Transverse colon (tissue), 4 donors: ENCODE measurements at places on chromosomes 11 and 22.

- DNase-seq, result no peak
Measured at GRCh38 chr11:132256528-132257279, 886.3 kb downstream of the NTM start.

- DNase-seq, result no peak
Measured at GRCh38 chr11:12767027-12767426, 92.8 kb downstream of the TEAD1 start.

GRCh38 chr11:45647786-45648185 is 17.6 kb downstream of the CHST1 start:
- no peak for DNase-seq

- DNase-seq, result no peak
Measured at GRCh38 chr22:38735465-38736256, 20.1 kb downstream of the SUN2 start.

DNA sequence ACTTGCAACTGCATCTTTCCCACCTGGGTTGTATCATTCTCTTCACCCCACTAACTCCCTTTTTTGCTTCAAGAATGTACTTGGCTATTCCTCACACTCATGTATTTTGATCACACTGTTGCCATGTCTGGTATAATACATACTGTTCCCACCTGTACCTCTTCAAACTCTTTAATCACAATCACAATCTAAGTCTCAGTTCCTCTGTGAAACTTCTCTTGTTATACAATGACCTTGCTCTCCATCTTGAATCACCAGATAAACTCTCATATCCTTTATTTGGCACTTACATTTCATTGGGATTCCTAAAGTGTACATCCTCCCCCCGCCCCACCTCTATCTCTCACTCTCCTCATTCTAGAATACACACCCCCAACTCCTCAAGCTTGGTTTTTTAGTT is 516.0 kb upstream of the CHORDC1 start:
- no peak for DNase-seq

DNA sequence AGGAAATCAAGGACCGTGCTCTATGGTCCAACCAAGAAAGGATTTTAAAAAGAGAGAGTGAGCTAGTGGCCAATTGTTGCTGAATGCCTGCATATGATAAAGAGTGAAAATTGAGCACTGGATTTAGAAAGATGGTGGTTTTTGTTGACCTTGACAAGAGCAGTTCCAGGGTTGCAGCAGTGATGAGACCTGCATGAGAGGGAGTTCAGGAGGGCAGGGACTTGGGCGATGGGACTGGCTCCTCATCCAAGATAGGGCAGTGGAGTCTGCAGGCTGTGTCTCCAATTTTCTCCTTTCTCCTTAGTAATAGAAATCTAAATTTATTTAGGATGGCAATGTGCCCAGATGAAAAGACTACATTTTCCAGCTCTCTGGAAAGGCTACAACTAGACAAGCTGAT is 94.0 kb upstream of the B3GAT1 start:
- no peak for DNase-seq

DNA sequence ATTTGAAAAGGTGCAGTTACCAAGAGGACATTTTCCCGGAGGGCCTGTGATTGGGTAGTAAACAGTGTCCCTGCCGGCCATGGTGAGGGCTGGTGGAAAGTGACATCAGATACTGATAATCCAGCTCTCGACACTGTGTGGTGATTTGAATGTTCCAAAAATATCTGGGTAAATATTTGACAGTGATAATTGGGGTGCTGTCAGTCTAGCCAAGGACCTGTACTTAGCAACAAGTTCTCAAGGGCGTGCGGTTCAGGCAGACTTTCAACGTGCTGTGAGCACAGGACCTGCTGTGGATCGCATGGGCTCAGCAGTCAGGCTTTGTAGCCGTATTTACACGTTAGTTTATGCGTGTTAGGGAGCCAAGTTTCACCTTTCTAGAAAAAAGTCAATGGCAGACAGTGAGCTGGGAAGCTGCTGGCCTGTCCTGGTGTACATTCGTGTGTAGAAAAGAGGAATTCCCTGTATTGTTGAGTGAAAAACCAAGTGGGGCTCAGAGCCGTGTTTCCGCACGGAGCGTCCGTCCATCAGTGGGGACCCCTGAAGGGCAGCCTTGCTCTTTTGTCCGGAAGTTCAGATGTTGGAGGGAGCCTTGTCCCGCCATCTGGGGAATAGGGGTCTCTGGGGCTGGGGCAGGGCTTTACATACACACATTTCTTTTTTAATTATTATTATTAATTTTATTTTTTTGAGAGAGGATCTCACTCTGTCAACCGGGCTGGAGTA is 11.3 kb downstream of the TRMU start:
- DNase-seq, result no peak

DNA sequence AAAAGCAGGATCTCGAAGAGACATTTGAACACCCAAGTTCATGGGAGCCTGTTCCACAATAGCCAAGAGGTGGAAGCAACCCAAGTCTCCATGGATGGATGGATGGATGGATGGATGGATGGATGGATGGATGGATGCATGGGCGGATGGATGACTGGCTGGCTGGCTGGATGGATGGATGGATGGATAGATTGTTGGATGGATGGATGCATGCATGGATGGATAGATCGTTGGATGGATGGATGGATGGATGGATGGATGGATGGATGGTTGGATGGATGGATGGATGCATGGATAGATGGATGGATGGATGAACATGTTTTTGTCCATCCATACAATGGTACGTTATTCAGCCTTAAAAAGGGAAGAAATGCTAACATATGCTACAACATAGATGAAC is 603.4 kb downstream of the BRD1 start:
- no peak for DNase-seq

DNA sequence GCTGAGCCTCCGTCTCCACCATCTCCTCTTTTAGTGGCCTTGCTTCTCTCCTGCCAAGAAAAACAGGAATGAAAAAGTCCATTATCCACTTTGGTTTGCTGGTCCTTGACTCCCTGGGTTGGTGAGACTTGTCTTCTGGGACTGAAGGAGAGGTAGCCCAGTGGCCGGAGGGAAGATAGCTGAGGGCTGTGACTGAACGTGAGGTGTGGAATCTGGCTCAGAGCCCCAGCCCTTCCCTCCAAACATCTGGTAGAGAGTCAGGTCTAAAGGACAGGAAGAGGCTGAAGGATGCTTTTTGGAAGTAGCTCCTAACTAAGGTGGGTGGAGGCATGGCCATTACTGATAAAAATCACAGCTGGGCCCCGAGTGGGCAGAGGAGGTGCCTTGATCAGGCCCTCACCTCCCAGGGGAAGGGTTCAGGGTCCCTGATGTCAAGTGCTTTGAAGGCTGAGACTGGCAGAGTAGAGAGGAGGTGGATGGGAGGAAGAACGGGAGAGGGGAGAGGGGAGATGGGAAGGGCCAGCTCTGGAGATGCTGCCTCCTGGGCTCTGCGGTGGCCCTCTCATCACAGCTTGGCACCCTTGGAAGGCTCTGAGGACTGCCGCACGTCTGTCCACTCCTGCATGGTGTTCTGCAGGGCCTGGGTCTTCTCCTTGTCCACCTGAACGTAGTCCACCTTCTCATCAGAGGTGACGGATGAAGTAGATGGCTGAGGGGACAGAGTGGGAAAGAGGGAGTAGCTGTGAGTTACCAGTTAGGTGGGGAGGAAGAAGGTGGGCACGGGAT is 30.2 kb downstream of the USP35 start:
- DNase-seq, result no peak

- DNase-seq, result no peak
Measured at GRCh38 chr11:35559949-35560348, 34.5 kb upstream of the PAMR1 start.

GRCh38 chr11:133163463-133164419 is 368.6 kb downstream of the OPCML start:
- no peak for DNase-seq

- no peak for DNase-seq
Measured at GRCh38 chr22:19114984-19115552, 7.1 kb downstream of the DGCR2 start.

GRCh38 chr11:64230985-64231365 is 627 bp downstream of the DNAJC4 start:
- no peak for DNase-seq

DNA sequence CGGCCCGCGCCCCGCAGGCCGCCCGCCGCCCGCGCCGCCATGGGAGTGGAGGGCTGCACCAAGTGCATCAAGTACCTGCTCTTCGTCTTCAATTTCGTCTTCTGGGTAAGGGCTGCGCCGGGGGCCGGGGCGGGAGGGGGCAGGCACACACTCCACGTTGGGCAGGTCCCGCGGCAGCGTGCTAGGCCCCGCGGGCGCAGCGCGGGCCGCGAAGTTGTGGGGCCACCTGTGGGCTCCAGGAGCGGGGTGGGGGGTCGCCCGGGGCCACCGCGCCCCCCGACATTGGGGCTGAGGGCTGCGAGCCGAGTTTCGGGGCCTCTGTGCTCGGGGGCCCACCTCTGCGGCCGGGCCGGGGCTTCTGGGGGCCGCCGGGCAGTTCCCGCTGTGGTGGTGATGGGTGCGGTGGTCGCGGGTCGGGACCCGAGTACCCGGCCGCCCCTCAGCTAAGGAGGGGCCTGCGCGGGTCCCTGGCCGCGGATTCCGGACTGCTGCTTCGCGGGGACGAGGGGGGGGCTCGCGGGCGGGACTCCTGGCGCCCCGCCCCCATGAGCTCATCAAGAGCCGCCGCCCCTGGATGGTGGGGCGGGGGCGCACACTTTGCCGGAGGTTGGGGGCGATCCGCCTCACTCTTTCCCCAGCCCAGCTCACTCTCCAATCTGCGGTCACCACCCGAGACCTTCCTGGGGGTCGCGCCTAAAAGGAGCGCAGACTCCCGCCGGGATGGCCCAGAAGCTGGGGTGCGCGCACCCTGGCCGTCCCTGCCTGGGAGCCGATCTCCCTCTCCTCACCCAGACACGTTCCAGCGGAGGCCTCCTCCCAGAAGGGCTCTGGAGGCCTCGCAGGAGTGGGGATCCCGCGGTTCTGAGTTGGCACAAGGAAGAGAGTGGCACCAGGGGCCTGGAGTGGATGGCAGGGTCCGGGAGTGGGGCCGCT is 667 bp downstream of the CD81 start:
- peak; percentile 72 for DNase-seq

DNA sequence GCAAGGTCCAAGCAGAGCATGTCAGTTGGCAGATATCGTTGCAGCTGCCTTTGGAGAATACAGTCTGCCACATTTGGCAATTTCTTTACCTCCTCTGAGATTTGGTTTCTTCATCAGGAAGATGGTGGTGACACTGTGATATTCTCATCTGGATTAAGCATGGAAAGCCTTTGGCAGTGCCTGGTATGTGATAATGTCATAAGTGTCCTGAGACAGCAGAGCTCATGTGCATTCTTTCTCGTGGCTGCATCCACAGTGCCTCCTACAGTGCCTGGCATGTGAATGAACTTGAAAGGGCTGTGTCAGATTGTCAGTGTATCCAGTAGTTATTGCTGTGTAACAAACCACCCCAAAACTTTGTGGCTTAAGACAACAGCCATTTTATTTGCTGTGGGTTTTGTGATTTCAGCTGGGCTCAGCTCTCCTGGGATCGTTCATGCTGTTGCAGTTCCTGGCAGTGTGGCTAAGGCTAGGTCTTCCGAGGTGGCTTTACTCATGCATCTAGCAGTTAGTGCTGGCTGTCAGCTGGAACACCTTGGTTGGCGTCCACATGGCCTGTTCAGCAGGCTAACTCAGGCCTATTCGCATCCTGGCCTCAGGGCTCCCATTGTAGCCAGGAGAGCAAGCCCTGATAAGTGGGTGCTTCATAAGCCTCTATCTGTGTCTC is 35.7 kb upstream of the MICAL2 start:
- DNase-seq, result no peak

DNA sequence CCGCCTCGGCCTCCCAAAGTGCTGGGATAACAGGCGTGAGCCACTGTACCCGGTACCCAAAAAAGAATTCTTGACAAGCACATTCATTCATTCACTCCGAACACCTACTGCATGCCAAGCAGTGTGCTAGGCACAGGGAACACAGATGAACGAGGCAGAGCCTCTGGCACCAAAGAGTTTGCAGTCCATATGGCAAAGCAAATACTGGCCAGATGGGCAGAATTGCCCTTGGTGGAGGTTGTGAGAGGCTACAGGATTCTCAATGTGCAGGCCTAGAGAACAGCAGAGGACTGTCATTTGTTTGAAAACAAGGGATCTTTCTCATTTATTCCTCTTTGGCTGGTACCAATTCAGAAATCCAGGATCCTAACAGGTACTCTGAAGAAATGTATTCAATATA is 27.5 kb upstream of the MTCH2 start:
- no peak for DNase-seq

- peak; percentile 84 for DNase-seq
Measured at GRCh38 chr22:22692707-22693530, 48.5 kb downstream of the GGTLC2 start.

GRCh38 chr22:31556627-31557203 is 60.4 kb downstream of the SFI1 start:
- DNase-seq, result no peak

- DNase-seq, result peak; percentile 62
Measured at GRCh38 chr22:38196791-38197419, 4.9 kb upstream of the MAFF start.

DNA sequence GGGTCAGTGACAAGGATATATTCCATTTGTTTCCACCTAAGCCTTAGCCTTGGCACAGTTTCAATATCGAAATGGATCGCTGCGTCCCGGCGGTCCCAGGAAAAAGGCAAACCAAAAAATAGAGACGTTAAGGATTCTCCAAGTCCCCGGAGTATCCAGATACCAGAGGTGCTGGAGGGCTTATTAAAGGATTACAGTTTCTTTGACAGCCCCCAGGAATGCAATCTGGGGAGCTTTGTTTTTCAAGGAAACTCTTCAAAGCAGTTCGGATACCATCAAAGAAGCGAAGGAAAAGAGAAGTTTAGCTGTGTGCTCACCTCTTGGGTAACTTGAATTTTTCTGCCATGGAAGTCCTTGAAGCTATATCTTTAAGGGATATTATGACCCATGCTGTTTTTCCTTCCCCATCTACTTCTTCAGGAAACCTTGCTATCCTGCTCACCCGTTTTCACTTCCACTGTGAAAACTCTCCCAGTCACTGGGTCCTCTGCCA is 600 bp upstream of the GPR83 start:
- DNase-seq, result no peak

DNA sequence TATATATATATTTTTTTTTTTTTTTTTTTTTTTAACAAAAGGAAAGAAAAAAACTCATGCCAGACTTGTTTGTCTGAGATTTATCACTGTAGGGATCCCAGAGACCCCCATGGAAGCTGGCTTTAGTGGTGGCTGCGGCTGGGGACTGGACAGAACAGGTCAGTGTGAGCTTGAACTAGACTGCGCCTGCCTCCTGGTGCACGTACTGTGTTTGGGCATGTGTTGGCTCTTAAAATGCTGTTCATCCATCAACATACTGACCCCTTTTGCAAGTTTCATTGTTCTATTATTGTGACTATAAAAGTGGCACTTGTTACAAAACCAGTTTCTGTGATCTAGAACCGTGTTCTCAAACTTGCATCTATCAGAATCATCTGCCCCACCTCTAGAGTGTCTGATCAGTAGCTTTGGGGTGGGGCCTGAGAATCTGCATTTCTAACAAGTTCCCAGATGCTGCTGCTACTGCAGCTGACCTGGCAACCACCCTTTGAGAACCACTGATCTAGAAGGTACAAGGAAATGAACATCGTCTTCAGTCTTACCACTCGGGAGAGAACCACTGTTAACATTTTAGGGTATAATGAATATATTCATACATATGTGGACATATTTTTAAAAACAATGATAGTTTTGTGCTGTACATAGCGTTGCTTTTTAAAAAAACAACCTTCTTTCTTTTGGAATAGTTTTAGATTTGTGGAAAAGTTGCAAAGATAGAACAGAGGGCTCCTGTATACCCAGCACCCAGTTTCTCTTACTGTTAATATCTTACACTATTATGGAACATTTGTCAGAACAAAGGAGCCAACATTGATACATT is 54.0 kb downstream of the ZNRF3 start:
- DNase-seq, result no peak
